ENCODE measurements at places on chromosomes 2 and 18.

DNA sequence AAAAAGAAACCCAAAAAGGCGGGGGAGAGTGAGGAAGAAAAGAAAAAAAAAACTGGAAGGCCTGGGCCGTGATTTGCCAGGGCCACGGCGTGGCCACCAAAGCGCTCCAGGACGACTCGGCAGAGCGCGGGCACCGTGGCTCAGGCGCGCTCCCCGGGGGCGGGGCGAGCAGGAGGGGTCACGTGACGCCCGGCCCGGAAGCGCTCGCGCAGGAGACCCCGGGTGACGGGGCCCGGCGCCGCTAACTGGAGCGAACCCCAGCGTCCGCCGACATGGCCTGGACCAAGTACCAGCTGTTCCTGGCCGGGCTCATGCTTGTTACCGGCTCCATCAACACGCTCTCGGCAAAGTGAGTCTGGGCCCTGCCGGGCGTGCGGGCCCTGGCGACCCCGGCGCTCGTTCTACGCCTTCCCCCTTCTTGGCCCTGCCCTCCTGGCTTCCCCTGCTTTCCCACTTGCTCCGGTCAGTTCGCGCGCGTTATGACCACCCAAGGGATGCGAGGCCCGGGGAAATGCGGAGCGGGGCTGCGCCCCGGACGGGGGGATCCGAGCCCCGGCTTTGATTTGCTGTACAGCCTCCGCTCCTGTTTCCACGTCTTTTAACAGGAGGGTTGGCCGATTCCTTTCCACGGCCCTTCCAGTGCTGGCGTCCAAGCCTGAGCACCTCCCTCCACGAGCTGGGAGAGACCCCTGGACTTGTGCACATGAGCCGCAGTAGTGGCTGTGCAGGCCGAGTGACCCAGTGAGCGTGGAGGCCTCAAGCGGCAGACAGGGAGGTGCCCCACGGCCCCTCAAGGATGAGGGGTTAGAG is at the start of gene SLC35F6:
Gene SLC35F6, plus strand, starts transcription at position 207 of the 810 bp plus-strand sequence. Its CDS starts 66 bp downstream, at position 273.
- peak; percentile 94 for DNase-seq

GRCh38 chr18:35110554-35111485 is 69.6 kb downstream of the MAPRE2 start:
- DNase-seq: no peak

DNA sequence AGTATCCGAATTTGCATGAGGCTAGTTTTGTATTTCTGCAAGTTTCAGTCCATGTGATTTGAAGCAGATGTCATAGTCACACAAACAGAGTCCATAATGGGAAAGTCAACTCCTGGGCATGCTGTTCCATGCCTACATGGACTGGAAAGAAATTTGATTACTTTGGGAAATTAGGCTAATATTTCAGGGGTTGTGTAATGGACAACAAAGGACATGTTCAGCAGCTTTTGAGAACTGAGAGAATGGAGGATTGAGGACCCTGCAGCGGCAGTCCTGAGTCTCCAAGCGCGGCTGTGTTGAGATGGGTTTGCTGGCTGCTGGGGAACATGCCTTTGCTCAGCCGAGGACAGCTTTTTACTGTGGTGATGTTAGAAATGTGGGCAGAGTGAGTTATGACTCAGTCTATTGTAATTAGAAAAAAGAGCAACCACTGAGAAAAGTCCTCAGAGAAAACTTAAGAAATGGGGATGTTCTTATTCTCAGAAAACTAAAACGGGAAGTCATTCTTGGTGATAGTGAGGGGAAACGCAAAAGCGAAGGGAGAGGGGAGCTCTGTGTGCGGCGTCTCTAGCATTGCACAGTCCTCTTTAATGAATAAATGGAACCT is 149.2 kb downstream of the FAM210A start:
- no peak for DNase-seq

DNA sequence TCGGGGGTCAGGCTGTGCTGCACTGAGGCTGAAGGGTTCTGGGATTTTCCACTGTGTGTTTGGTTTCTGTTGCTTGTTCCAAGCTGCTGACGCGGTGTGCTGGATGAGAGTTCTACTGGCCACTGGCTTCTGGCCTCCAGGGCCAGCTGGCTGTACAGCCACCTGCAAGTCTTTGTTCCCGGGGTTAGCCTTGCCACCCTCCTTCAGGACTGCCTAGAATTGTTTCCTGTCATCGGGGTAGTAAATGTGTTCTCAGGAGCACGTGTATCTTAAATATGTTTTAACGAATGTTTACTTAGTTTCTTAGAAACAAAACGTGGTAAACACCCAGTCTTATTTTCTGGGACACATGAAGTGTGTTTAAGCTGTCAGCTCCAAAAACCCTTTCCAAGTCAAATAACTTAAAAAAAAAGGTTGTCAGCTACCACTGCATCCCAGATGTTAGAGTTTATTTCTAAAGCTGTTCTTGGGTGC is 231.2 kb downstream of the AGAP1 start:
- DNase-seq: no peak

DNA sequence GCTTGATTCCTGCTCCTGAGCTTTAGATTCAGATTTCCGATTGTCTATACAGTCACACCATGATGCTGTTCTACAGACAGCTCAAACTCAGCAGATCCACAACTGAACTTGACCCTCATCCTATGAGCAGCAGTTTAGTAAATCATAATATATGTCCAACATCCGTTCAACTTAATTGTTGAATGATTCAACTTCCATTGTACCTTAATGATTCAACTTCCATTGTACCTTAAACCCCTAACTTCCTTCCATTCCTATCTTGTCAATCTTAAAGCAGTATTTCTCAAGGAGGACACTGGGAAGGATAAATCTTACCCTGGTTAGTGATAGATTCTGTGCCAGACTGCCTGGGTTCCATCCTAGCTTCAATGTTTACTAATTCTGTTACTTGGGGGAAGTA is 60.1 kb downstream of the PIGN start:
- no peak for DNase-seq

- DNase-seq: no peak
Measured at GRCh38 chr2:173159791-173160463, 84.3 kb downstream of the MAP3K20 start.

DNA sequence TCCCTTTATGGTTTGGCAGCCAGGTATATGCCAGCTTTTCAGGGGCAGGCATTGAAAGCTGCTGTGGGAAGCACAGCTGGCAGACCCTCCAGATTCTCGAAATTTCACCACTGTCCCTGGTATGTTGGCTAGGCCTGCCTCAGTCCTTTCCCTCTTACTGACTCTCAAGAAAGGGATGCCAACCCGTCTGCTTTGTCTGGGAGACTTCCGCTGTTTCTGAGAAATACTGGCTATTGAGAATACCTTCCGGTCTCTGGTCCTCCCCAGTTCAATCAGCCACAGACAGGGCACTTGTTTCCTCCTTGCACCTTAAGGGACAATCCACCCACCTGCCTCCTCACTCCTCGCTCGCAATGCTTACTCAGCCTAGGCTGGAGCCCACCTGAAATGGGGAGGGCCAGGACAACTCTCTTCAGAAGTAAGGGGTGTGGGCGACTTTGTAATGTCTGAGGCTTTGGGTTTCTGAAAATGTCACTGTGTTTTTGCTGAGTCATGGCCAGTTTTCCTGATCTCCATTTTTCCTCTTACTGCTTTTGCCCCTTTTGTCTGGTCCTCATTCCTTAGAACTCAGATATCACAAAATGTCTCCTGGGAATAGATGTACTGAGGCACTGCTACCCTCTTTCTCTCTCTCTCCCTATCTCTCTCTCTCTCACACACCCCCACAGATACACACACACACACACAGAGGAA is 571.1 kb downstream of the TNS1 start:
- no peak for DNase-seq

GRCh38 chr2:212882626-212883025 is 268.8 kb downstream of the IKZF2 start:
- no peak for DNase-seq

DNA sequence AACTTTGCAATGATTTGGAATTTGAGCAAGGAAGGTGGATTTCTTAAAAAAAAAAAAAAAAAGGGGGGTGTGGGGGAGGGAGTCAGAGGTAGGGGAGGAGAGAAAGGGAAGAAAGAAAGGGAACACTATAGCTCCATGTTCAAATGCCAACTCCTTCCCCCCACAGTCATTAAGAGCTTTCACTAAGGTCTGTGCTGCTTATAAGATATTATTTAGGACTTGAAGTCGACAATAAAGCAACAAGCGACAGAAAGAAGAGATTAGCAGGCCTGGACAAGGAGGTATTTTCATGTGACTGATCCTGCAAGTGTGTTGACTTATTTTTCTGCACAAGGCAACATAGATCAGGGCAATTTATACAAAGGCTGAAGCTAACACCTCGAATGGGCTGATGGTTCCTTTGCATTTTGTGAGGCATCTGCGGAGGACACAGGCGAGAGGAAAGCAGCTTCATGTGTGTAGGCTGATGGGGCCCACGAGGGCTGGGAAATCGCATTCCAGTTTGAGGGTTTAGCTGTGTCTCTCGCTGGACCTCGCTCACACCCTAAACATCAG is 382.0 kb downstream of the SOX11 start:
- DNase-seq: no peak

DNA sequence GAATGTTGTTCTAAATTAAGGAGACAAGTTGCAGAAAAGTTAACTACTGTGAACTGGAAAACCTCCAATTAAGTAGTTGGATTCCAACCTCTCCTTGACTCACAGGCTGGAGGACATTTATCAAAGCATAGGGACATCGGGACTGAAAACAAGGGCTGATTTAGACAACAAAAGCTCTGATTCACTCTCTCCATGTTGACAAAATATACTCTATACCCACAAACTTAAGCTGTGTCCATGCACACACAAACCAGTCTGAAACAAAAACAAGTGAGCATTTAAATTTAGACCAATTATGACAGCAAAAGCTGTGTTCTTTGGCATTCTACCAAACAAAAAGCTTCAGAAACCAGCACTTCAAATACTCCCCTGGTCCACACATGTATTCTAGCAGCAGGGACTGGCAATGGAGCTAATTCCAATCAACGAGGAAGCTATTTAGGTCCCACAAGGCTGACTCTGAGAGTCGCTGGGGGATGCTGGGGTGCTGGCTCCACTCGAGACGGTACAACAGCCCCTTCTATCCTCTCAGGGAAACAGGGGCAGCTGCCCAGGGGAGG is 71.4 kb downstream of the NXPH2 start:
- no peak for DNase-seq

- DNase-seq: no peak
Measured at GRCh38 chr18:34153711-34154110, 71.0 kb downstream of the NOL4 start.

GRCh38 chr2:128354726-128355470 is 36.2 kb upstream of the HS6ST1 start:
- DNase-seq: no peak

DNA sequence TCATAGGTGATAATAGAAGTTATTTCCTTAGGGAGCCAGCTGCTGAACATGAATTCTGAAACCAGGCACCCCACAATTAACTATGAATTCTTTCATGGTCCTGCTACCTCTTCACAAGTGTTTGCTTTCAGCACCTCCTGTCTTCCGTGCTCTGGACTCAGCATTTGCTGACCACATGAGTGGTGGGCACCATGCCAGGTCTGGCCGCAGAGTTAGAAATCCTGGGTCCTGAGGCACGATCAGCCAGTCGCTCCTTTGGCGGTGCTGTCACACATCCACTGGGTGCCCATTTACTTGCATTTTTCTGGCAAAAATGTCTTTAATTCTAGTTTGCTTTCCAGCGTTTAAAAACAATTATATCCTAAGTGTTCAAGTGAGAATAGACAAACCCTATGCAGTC is 196.4 kb upstream of the PXDN start:
- no peak for DNase-seq

- DNase-seq: no peak
Measured at GRCh38 chr2:88697370-88698026, 6.0 kb downstream of the RPIA start.

GRCh38 chr2:113672326-113672932 is 45.4 kb downstream of the RABL2A start:
- DNase-seq: no peak

- DNase-seq: no peak
Measured at GRCh38 chr2:216017365-216017764, 4.0 kb upstream of the MREG start.

- no peak for DNase-seq
Measured at GRCh38 chr2:215622837-215623236, 187.0 kb upstream of the FN1 start.

- DNase-seq: no peak
Measured at GRCh38 chr18:77079954-77080682, 52.5 kb downstream of the MBP start.

DNA sequence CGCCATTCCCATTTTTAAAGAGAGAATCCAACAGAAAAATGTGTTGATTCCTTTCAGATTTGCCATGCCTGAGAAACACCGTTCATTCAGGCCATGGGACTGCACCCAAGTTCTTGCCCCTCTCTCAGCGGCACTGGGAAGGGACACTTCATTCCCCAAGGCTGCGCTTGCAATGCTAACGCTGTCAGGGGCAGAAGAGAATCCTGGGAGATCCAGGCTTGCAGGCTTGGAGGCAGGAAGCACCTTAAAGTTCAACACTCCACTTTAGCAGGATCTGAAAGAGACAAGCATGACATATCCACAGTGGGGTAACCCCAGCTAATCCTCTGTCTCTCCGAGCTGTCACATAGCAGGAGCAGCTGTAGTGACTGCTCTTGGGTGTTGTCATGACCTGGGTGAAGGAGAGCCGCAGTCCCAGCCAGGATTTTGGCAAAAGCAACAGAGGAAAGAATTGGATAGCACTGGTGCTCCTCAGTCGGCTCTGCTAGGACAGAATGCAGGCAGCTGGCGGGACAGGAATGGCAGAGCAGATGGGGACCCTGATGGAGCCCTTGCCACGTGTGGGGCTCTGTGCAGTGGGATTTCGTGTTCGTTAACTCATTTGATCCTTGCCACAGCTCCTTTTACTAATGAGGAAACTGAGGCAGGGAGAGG is 22.0 kb upstream of the ODC1 start:
- DNase-seq: no peak

DNA sequence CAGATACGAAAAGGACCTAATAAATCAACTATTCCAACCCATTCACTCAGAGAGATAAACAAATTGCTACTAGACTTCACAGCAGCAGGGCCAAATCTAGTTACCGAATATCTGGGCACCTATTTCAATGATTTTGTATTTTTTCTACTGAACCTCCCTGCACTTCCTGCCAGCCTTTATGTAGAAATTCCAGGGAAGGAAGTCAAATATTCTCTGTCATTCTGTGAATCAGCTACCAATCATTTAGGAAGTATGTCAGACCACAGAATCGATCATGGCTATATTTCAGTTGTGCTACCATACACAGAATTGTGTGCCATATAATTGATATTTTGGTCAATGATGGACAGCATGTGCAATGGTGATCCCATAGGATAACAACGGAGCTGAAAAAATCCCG is 109.6 kb upstream of the SPOPL start:
- DNase-seq: no peak

- DNase-seq: no peak
Measured at GRCh38 chr2:27829791-27830190, 58.3 kb downstream of the MRPL33 start.

DNA sequence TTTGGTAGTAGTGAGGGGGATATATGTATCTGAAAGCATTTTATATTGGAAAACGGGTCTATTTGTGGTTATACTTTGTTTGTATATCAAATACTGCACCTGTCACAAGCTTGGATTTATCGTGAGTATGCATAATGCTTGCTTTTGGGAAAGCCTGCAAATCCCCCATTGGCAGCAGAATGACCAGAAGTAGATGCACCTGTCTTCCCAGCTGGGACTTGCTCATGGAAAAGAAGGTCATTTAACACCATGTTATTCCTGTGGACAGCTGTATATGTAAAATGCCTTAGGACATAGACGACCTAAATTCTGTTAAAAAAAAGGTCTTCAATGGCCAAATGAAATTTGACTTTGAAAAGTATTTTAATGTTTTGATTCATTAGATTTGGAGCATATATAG is 599.4 kb downstream of the XIRP2 start:
- no peak for DNase-seq

GRCh38 chr2:34316788-34317187 is 717.7 kb upstream of the FAM98A start:
- no peak for DNase-seq

- DNase-seq: no peak
Measured at GRCh38 chr2:140539242-140539875, 1591.5 kb downstream of the LRP1B start.

Data from NCI-H2171 (cell line).